Urothelium cell line (cell line): ENCODE measurements at places on chromosomes 12 and 14.
A peak's percentile ranks its signal among the peaks of the same experiment; 100 is the strongest.

- no peak for DNase-seq
Measured at GRCh38 chr12:4201333-4202100, 72.0 kb upstream of the CCND2 start.

- peak; percentile 68 for DNase-seq
Measured at GRCh38 chr14:92922883-92923743, at the start of gene CHGA. CHGA (plus strand) TSS chr14:92923150; CDS start chr14:92923360, 210 bp downstream.

DNA sequence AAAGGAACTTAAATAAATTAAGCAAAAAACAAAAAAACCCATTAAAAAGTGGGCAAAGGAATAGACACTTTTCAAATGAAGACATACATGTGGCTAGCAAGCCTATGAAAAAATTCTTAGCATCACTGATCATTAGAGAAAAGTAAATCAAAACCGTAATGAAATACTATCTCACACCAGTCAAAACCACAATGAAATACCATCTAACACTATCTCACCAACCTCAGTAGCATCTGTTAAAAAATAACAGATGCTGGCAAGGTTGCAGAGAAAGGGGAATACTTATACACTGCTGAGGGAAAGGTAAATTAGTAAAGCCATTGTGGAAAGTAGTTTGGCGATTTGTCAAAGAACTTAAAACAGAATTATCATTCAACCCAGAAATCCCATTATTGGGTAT, 381.1 kb downstream of the FLRT2 start:
- no peak for DNase-seq

GRCh38 chr14:103854822-103855733, 7.7 kb upstream of the PPP1R13B start:
- no peak for DNase-seq

DNA sequence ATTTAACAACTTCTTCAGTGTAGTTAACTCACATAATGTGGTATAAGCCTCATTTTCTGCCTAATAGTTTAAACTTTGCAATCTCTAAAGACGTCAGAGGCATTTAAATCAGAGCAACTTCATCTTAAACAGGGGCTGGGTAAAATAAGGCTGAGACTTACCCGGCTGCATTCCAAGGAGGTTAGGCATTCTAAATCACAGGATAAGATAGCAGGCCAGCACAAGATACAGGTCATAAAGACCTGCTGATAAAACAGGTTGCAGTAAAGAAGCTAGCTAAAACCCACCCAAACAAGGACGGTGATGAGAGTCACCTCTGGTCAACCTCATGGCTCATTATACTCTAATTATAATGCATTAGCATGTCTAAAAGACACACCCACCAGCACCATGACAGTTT, 115.6 kb upstream of the PKP2 start:
- DNase-seq: no peak

DNA sequence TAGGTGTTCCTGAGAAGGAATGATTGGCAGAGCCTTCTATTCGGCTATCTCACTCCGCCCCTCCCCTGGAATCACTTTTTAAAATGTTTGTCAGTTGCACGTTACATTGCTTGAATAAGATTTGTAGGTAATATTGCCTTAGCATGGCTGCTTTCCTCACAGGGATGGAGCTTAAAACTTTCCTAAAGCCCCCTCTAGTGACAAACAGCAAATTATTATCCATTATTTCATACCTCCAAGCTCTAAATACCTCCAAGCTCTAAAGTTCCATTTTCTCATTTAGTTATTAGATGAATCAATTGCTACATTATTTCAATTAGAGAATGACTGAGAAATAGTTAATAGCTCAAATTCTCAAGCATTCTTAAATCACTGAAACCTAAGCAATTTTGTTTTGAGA, 5.1 kb upstream of the SPATA7 start:
- DNase-seq: no peak

DNA sequence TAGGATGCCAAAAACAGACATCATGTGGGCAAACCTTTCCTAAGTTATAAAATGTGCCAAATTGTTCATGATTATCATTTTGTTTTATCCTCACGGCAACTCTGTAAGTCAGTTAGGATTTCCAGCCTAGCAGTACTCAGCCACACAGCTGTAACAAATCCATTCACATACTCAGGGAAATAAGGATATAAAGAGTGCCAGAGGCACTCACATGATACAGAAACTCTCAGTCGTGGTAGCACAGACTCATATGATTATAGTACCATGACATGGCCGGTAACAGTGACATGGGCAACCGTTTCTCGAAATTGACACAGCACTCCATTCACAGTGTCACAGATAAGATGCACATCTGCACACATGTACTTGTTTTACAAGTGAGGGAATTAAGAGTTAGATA, 344.2 kb downstream of the LRIG3 start:
- DNase-seq: no peak

GRCh38 chr14:68921666-68922065, 57.4 kb downstream of the ACTN1 start:
- no peak for DNase-seq

DNA sequence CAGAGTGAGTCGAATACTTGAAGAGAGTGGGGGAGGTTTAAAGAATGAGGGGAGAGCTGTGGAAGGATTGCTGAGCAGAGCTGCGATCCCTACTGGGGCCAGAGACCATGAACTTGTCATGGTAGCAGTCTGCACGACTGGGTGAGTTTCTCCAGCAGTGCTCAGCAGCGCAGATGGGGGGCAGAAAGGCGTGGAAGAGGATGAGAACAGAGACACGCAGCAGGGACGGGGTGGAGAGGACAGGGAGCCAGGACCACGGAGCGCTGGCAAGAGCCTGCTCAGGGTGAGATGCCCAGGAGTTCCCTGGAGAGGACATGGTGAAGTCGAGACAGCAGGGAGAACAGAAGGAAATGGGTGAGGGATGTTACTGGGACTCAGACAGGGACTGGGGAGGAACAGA, 2.1 kb upstream of the AQP6 start:
- no peak for DNase-seq

DNA sequence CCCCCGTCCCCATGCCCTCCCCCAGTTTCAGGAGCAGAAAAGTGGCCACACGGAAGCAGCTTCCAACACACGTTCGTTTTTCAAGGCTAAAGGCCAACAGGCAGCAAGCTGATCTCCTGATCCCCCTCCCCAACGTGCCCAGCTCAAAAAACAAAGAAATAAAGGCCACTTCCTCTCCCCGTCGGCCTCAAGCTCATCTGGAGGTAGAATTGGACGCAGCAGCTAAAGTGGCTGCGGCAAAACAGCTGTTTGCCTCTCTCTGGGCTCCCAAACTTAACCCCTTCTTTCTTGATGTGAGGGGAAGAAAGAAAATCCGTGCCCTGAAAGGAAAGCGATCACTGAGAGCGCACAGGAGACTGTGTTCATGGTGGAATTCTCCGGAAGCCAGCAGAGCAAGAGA, 66.3 kb downstream of the SCARB1 start:
- DNase-seq: no peak

DNA sequence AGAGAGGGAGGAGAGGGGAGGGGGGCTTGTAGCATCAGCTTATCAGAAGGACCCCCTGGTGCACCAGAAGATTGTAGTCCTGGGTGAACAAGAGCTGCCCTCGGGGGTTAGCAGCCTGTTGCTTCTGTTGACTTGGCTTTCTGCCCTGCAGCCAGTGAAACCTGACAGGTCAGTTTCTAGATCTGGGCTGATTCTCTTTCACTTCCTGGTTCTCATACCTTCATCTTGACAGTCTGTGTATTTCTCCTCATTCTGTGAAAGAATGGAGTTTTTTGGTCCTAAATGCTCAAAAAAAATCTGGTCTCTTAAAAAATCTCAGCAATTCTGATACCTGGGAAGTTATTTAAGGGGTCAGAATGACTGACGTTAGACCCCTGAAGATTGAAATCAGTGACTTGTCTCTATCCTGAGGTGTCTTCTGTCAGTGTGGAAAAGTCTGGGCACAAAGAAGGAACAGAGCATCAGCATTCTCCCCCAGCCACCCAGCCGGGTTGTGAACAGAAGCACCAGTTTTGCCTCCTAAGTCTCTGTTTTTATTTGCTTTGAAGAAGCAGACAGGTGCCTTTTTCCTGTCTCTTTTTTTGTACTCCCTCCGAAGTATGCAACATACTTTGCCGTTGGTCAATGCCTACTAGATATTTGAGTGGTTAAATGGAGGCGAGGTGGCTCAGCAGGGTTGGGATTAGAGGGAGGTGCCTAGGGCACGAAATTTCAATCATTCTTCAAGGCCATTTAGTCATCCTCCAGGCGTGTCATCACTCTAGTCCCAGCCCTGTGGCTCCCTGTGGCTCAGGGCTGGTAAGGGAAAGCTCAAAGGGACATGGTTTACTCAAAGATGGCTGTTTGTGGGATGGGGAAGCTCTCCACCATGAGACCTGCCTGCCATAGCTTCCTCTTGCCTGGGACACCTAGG, 24.0 kb downstream of the TTC9 start:
- peak; percentile 84 for DNase-seq

GRCh38 chr12:50676756-50677155, 87.1 kb upstream of the ATF1 start:
- DNase-seq: no peak

DNA sequence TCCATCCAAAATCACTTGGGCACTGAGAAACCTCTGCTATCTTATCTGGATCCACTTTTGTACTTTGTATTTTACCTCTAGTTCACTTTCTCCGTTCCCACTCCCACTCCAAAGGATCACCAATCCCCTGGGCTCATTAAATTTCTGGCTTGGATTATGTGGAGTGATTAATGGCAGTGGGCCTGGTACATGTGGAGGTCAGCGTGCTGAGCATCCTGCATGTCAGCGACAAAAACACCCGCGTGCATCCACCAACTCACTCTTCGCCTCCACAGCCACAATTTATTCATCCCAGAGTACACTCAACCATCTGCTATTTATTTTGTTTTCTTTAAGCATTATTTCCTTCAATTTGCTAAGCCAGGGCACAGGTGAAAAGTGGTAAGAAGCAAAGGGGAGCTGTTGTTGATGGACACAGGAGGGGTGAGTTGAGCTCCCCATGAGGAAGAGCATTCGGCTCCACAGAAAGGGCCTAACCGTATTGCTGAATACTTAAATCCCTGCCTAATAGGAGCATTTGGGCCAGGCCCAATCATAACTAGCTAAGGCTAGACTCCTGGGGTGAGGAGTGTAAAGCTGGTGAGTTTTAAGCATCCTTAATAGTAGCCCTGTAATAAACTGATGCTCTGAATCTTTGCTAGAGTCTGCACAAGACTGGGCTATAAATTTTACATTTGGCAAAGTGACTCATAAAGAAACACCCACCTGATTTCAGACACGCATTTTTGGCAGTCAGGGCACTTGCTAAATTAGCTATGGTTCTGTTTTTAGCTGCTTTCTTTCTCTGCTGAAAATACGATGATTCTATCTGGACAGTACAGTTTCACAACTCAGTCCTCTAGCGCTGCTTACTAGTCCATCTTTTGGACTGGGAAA, 137.8 kb downstream of the SLC25A21 start:
- DNase-seq: peak; percentile 27

DNA sequence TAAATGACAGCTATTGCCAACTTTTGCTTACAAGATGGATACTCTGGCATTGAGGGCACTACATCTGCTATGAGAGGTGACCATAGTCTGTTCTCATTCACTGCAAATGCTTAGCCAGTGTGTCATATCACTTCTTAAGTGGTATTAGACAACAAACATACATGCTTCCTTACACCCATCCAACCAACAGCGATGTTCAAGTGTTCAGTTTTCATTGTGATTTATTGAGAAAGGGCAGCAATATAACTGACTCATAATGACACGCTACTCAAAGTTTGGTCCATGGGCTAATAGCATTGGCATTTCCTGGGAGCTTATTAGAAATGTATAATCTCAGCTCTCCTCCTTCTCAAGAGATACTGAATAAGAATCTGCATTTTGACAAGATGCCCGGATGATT, 181.7 kb downstream of the NPAS3 start:
- DNase-seq: peak; percentile 30

GRCh38 chr12:116520801-116521471, 38.2 kb upstream of the MAP1LC3B2 start:
- DNase-seq: peak; percentile 40

DNA sequence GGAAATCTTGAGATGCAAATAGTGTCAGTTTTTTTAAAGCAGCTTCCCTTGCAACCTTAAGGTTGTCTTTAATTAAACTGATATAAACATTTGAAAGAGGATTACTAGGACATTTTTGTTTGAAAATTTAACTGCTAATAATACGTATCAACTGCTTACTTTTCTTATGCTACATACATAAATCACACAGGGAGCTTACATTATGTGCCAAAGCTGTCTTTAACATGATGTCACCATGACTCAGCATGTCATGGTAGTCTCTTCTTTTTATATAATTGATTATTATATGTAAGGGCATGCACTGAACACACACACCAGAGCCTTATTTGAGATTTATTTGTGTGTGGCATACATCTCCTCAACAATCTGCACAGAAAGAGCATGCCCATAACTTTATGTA, 63.0 kb upstream of the PTHLH start:
- no peak for DNase-seq

DNA sequence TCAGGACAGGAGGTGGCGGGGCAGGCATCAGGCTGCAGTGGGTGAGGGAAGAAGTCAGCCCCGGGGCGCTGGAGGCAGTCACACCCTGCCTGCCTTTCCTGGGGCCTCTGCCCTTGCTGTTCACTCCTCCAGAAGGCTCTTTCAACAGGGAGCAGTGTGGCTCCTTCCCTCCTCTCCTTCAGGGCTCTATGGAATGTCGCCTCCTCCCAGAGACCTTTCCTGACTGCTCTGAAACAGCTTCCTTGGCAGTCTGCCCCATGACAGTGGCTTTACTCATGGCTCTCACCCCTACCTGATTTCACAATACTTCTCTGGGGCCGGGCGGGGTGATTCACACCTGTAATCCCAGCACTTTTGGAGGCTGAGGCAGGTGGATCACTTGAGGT, 7.1 kb downstream of the RHOF start:
- peak; percentile 87 for DNase-seq

DNA sequence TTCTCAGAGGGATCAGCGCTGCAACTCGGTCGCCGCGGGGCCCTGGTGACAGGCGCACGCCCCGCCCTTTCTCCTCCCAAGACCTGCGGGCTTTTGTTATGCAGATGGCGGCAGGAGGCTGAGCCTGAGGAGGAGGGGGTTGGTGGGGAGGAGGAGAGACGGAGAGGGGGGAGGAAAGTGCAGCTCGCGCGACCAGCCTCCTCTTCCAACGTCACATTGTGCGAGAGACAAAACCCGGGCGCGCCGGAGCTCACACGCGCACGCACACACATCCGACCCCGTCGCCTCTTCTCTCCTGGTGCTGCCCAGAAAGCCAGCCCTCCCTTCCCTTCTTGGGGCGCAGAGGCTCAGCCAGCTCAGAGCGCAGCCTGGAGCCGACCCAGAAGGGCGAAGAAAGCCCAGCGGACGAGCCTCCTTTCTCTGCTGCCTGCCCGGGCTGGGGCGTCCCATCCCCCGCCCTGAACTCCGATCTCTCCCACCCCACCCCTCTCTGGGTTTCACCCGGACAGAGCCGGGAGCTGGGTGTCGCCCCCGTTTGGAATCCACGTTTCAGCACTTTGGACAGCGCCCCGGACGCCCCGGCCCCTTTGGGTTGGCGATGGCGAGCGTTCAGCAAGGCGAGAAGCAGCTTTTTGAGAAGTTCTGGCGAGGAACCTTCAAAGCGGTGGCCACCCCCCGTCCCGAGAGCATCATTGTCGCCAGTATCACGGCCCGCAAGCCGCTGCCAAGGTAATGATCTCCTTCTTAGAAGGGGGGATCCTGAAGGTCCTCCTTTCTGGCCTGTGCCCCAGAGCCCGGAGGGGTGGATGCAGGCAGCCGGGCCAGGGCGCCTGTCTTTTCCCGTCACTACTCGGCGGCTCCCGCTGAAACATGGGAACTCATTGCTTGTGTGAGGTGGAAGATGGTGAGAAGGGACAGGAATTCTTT, at the start of gene SRRM4:
TSS of gene SRRM4 (plus strand) at position 257 of the 927 bp plus-strand sequence. CDS start at position 599, 342 bp downstream.
- peak; percentile 66 for DNase-seq
